LoVo (cell line): ENCODE measurements at places on chromosomes 6 and 20.
A peak's percentile ranks its signal among the peaks of the same experiment; 100 is the strongest.

DNA sequence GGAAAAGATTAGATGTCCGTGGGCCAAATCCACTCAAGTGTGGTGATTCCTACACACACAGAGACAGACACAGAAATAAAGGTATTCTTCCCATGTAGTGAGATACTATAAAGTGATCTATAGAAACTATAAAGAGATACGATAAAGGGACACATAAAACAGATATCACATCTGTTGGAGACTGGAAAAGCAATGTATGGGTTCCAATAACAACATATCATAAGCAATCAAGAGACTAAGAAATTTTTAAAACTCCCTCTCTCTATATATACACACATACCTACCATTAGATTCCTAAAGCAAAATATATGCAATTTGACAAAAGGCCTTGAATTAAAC is 5.2 kb downstream of the PPP1R10 start:
- no peak for DNase-seq

GRCh38 chr6:132952031-132952867 is 137.9 kb downstream of the RPS12 start:
- no peak for DNase-seq

DNA sequence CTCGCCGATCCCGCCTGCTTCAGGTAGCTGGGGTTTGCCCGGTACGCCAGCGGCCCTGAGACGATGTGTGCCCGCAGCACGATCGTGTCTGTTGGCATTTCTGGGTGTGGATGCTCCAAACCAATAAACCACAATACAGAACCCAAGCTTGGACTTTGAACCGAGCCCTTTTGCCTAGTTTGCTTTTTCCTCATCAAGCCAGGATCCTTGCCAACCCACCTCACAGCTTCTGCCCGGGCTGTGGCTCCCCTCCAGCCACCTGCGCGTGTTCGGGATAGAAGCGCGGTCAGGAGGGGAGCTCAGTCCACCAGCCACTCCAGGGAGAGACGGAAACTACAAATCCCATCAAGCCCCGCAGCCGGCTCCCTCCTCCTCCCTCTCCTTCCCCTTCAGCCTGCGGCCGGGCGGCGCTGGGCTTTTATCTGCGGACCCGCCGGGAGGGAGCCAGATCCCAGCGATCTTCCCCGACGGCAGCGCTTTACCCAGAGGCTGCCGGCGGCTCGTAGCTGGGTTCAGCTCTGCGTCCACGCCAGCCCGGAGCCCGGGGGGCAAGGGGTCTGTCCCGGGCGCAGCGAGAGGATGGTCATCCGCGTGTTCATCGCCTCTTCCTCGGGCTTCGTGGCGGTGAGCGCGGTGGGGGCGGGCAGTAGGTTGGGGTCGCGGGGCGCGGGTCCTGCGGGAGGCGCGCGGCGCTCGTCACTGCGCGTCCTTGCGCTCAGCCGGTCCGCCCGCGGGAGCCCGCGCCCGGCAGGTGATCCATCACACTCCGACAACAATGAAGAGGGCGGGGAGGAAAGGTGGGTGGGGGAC is at the start of gene SH3BGRL2:
Gene SH3BGRL2, plus strand, starts transcription at position 447 of the 810 bp plus-strand sequence. Its CDS starts 133 bp downstream, at position 580.
- DNase-seq, result peak; percentile 92

GRCh38 chr6:124420116-124420840 is 542.0 kb upstream of the RNF217 start:
- DNase-seq, result no peak

- DNase-seq, result no peak
Measured at GRCh38 chr6:119280668-119281067, 68.9 kb downstream of the MAN1A1 start.

DNA sequence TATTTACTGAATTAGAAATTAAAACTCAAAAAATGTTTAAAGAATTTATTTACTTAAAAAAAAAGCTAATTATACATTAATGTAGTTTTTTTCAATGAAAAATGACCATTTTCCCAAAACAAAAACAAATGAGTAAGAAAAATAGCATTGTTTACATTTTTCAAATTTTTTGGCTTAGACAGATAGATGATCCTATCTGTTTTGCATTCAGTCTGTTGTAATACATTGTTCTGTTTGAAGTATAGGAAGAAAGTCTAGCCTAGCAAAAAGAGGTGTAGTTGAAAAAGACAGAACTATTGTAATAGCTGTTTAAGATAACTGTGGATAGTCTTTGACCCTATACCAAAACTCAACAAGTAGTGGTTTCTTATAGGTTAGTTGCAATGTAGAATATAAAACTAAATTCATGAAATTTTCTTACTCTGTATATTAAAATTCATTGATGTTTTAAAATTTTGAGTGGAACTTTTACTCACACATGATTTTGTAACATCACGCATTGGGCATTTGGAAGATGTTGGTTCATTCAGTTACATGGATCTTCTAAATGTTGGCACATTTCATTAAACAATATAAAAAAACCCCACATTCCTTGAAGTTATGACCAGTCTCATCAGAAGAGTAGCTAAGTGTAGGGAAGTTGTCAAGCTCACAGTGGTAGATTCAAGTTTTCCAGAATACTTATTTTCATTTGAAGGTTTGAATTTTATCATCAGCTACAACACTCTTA is 62.0 kb downstream of the KCNS1 start:
- no peak for DNase-seq

DNA sequence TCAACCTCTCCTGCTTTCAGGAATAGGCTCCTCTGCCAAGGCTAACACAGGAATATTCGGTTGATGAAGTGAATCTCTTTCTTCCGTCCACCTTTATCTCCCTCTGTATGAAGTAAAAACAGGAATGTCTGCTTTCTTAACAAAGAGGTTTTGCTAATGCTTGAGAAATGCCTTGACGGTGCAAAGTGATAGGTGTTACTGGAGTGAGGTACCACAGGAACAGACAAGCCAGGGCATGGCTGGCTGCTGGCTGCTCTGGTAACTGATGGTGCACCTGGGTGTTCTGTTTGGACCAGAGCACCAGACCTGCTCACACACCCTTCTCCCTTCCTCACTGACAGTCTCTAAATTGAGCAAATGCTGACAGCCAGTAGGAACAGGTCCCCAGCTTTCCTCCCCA is 174.0 kb upstream of the FBXL4 start:
- DNase-seq, result no peak

DNA sequence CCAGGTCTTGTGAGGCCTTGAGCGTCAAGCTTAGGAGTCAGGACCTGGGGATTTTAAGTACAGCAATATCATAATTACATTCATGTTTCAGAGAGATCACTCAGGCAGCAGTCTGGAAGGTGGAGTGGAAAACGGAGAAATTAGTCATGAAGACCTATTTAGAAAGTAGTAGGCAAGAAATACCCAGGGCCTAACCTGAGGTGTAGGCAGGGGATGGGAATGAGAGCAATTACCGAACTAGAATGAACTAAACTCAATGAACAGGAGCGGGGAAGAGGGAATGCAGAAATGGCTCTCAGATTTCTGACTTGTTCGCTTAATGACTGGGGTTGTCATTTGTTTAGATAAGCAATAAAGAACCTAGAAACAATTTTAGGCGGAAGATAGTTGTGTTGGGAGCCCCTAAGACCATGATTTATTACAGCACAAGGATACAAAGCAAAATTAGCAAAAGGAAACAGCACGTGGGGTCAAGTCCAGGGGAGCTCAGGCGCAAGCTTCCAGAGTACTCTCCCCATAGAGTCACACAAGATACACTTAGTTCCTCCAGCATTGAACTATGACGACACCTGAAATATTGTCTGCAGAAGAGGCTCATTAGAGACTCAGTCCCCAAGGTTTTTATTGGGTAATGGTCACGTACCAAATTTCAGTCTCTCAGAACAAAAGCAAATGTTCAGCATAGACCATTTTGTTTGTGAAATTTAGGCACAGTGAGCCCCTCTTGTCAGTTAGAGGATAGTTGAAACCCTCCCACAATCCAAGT is 178.8 kb upstream of the AKAP12 start:
- DNase-seq, result no peak
